ENCODE measurements at places on chromosomes 11 and 22.

GRCh38 chr11:44980533-44981427 lies 30.1 kb upstream of the TP53I11 start:
- no peak for DNase-seq

DNA sequence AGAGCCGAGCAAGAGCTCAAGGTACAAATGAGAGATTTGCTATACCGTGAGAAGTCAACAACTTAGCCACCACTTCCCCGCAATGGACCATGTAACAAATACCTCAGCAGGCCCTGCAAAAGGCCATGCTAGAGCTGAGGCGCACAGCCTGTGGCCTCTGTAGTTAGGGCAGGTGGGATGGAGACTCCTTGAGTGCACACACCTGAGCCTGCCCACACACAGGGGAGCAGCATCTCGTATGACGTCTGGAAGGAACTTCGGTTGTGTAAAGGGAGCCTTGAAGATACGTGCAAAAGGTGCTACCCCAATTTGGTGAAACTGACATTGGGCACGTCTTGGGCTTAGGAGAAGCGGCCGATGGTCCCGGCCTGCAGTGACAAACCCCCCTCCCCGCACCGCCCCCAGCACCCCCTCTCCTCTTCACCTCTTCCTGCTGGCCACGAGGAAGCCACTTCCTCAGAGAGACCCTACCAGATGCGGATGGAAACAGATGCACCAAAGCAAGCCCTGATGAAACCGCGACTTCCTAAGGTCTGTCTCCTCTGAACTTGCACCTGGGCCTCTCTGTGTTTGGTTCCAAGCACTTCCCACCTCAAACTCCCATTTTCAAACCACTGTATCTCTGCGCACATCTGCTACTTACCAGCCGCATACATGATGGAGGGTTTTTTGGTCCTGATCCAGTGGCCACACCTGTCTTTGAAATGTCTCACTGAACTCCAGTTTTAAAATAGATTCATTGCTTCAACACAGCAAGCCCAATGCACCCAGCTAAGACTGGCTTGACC lies 10.6 kb downstream of the CDPF1 start:
- DNase-seq, result peak; percentile 22

GRCh38 chr22:30781271-30781875 lies 86.7 kb downstream of the OSBP2 start:
- no peak for DNase-seq

- DNase-seq, result no peak
Observed at GRCh38 chr22:48899523-48900326, 927.9 kb downstream of the BRD1 start.

DNA sequence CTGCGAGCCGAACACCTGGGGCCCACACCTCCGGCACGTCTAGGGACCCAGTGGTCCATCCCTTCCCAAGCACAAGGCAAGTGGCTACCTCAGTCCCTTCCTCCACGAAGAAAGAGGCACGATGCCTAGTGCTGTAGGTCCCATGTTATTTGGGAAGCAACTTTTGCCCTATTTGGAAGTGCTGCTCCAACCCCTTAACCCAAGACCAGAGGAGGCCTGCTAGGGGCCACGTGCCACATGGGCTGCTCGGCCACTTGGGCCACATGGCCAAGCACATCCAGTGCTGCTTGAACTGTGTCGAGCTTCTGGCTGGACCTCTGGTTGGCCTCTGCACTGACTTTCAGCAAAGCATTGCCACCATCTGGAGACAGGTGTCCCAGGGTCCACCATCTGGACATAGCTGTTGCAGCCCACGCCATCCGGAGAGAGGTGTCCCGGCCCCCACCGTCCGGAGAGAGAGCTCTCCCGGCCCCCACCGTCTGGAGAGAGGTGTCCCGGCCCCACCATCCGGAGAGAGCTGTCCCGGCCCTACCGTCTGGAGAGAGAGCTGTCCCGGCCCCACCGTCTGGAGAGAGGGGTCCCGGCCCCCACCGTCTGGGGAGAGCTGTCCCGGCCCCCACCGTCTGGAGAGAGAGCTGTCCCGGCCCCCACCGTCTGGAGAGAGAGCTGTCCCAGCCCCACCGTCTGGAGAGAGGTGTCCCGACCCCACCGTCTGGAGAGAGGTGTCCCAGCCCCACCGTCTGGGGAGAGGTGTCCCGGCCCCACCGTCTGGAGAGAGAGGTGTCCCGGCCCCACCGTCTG lies 6.5 kb upstream of the B4GALNT4 start:
- no peak for DNase-seq

GRCh38 chr11:123235117-123235655 lies 40.1 kb upstream of the CLMP start:
- DNase-seq, result peak; percentile 9

GRCh38 chr22:29394931-29395581 lies 6.7 kb upstream of the AP1B1 start:
- peak; percentile 68 for DNase-seq

GRCh38 chr11:12784445-12784844 lies 110.2 kb downstream of the TEAD1 start:
- DNase-seq, result no peak

DNA sequence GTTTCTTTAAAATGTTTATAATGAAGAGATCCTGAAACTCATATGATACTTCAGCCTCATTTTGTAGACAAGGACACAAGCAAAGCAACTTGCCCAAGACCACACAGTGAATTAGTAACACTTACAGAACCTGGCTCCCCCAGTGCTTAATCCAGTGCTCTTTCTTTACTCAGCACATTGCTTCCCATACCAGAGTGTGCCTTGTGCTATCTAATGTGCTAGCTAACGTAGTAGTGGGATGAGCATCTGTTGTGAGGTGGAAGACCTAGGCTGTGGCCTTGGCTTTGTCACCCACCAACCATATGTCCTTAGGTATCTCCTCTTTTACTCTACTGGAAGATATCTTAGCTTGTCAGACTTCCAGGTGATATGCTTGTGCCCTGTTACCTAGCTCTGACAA lies 5.1 kb downstream of the SPCS2 start:
- DNase-seq, result no peak

GRCh38 chr11:43328482-43328881 lies 16.7 kb downstream of the API5 start:
- no peak for DNase-seq

DNA sequence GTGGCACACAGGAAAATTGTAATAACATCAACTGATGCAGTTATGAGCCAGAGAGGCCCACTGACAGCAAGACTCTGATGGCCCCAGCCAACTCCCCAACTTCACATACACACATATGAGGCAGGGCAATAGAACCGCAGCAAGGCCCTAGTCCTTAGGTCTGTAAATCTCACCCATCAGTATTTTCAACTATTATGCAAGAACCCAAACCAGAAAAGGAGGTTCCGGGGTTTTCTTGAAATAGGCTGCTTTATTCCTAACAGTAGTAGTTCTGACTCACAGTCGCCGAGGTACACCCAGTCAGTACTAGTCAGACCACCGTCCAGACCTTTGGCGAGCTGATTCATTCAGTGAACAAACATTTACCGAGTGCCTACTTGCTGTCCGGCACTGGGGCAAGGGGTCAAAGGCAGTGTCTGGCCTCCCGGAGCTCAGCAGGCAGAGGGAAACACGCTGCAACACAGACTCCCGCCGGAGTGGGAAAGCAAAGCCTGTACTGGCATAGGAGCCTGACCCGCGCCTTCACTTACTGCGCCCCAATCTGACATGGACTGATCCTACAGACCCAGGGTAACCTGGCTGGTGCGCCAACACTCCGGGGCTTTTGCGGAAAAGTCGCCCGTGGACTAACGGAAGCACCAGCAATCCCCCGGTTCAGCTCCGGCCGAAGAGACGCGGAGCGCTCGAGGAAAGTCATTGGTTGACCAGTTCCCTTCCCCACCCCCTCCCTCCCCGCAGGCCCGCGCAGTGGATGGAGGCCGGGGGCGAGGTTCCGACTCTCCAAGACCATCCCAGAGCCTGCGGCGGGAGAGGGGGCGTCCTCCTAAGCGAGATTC lies 1.3 kb downstream of the PLEKHA7 start:
- DNase-seq, result no peak

DNA sequence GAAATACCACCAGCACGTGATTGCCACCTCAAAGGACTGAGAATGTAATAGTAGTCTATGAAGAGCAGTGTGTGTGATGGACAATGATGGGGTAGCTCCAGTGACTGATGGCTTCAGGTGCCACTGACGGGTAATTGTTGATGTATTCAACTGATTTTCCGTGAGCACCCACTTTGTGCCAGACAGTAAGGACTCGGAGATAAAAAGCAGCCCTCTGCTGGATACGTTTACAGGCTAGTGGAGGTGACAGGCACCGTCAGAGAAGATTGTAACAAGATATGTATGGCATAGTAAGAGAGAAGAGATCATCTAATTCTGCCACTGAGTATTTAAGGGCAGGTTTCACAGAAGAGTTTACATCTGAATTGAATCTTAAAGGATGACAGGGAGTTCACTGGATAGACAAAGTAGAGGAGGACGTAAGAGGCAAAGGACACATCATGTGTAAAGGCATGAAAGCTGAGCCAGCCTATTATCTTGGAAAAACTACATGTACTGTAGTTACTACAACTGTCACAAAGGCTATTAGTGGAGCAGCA lies 1.1 kb upstream of the ENTHD1 start:
- no peak for DNase-seq
